Amniotic stem cell (primary cell): ENCODE measurements at places on chromosomes 3 and 15.
A peak's percentile ranks its signal among the peaks of the same experiment; 100 is the strongest.

GRCh38 chr3:42647821-42648459 lies 5.6 kb upstream of the ZBTB47 start:
- DNase-seq = no peak

GRCh38 chr3:119310071-119310470 lies 15.9 kb downstream of the ARHGAP31 start:
- no peak for DNase-seq

GRCh38 chr15:96285305-96285704 lies 45.2 kb upstream of the NR2F2 start:
- DNase-seq = peak; percentile 18

- DNase-seq = no peak
These were observed 8.6 kb upstream of the ISG20 start for GRCh38 chr15:88630141-88630721.

DNA sequence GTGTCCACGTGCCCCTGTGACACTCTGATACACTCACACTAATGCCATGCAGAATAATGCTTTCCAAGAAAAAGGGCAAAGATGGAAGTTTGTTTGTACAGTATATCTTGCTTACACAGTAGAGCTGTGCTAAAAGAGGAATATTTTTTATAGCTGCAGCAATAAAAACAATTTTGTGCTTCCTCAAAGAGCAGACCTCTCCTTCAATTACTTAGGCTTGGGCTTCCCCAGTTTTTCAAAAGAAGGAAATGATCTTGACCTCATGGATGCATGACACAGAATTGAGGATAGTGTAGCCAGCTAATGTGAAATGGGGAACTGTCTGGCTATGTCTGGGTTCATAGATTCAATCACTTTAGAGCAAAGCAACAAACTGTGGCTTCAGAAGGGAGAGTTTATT lies 137.4 kb downstream of the STT3B start:
- no peak for DNase-seq

DNA sequence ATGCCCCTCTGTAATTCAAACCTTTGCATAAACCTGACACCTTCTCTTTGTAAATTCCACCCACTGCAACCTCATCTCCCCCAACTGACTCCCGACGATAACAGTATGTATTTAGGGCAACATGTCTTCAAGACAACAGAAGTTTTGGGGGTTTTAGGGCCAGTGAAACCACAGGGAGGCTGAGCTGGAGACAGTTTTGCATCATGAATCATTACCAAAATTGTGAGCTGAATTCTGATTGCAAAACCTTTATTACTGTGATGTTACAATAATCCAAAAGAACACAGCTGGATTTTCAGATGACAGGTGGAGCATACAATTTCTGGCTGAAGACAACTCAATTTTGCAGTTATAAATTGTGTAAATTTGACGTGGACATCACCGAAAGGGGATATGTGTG lies 281.3 kb upstream of the TTC14 start:
- no peak for DNase-seq
